ENCODE measurements at places on chromosomes 11 and 22.

DNA sequence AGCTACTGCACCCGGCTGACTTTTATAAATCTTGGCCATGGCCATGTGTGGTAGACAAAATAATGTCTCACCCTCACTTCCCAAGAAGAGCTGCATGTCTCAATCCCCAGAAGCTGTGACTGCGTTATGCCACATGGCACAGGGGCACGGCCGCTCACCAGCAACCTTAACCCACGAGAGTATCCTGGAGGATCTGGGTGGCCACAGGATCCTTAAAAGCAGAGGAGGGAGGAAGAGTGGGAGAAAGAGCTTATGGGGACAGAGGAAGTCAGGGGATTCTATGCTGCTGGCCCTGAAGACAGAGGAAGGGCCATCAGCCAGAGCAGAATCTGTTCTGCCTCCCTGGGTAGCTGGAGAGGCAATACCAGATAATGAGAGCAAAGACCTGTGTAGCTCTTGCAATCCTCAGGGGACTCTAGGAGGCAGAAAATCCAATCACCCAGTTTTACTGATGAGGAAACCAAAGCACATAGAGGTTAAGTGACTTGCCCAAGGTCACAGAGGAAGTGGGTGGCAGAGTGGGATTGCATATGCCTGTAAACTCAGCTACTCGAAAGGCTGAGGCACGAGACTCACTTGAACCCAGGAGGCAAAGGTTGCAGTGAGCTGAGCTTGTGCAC, 55.3 kb downstream of the CELSR1 start:
- no peak for DNase-seq

DNA sequence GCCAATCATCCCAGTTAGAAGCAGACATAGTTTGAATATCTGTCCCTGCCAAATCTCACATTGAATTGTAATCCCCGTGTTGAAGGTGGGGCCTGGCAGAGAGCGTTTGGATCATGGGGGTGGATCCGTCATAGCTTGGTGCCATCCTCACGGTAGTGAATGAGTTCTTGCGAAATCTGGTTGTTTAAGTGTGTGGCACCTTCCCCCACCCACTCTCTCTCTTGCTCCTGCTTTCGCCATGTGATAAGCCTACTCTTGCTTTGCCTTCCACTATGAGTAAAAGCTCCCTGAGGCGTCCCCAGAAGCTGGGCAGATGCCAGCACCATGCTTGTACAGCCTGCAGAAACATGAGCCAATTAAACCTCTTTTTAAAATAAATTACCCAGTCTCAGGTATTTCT, 5.0 kb upstream of the CCDC81 start:
- no peak for DNase-seq

- DNase-seq: no peak
These were observed 38.6 kb downstream of the IGF2 start for GRCh38 chr11:2100361-2101170.

DNA sequence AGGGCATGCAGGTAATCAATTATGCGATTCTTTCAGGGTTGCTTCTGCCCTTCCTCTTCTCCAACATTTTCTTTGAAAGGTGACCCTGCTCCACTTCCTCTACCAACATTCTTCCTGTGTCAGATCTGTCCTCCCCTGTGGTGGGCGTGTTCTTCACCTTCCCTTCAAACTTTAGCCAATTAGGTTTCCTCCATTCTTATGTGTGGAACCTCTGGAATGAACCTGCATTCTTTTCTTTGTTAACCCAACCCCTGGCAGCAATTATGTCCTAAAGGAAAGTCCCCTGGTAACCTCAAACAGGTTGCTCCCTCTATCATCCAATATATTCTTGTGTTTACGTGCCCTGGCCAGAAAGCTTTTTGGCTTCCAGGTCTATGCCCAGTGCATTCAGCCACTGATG, 22.4 kb downstream of the KIRREL3 start:
- no peak for DNase-seq

- DNase-seq: no peak
These were observed 8.0 kb downstream of the RBM14 start for GRCh38 chr11:66624450-66624849.

DNA sequence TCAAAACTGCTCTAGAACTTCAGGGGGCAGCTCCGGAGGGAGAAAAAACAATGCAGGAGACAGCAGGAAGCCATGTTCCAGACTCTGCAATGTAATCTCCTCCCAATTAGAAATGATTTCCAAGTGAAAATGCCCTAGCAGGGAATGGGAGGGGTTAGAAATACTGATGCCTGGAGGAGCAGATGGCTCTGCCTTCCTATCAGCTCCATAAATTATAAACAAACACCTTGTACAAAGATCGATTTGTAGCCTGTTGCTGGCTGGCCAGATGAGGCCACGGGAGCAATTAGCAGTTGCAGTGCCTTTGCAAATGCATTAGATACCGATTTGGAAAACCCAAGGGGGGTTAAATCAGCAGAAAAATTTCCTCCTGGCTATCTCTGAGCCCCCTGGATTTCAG, 46.6 kb upstream of the CHRM4 start:
- no peak for DNase-seq

DNA sequence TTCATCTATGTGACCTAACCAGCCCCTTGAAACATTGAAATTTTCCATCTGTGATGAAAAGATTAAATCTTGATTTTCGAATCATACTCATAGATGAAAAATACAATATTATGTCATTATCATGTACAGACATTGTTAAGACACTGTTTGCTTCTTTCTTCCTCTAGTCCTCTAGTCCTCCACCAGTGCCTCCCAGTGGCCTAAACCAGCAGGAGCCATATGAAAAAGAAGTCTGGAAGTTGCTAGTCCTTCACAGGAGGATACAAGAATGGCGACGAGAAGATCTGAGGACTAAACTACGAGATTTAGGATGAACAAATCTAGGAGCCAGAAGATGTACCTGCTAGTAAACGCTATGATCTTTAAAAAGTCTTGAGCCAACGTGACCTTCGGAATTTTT, 134.1 kb downstream of the SLC17A6 start:
- no peak for DNase-seq

- DNase-seq: no peak
These were observed 45.9 kb downstream of the CKAP5 start for GRCh38 chr11:46800177-46800576.

DNA sequence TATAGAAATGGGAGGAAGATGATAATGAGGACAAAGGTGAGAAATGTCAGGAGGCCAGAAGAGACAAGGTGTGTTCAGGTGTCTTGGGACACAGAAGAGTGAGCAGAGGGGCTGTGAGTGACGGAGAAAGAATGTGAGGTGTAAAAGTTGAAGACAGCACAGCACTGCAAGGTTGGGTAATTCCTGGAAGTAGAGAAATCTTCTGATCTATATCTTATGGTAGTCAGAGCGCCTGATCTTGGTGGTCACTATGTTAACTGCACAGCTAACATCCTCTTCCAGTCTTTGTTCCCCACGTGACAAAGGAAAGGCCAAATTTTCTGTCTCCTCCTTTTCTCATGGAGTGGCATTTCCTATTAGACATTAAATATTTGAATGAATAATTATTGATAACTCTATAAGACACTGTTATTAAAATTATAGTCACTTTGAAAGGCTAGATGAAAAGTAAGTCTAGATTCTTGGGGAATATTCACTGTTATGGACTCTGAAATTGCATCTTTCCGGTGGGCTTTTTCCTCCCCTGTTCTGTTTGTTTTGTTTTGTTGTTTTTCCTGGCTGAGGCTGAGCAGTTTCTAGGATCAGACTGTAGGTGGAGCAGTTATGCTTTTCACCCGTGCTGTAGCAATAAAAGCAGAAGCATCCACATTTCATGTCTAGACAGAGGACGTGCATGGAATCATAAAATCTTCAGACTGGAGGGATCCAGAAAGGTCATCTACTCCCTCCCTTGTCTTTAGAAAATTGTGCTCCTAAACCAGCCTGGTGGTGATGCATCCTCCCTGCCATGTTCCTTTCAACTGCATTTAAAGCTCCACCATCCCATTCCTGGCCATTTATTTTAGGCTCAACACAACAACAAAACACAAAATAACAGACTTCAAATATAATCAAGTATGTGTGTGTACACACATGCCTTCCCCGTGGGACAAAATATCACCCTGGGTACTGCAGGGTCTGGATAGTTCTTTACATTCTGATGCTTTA, 26.6 kb downstream of the SC5D start:
- DNase-seq: no peak

- no peak for DNase-seq
These were observed 54.8 kb upstream of the SPON1 start for GRCh38 chr11:13907678-13908077.

DNA sequence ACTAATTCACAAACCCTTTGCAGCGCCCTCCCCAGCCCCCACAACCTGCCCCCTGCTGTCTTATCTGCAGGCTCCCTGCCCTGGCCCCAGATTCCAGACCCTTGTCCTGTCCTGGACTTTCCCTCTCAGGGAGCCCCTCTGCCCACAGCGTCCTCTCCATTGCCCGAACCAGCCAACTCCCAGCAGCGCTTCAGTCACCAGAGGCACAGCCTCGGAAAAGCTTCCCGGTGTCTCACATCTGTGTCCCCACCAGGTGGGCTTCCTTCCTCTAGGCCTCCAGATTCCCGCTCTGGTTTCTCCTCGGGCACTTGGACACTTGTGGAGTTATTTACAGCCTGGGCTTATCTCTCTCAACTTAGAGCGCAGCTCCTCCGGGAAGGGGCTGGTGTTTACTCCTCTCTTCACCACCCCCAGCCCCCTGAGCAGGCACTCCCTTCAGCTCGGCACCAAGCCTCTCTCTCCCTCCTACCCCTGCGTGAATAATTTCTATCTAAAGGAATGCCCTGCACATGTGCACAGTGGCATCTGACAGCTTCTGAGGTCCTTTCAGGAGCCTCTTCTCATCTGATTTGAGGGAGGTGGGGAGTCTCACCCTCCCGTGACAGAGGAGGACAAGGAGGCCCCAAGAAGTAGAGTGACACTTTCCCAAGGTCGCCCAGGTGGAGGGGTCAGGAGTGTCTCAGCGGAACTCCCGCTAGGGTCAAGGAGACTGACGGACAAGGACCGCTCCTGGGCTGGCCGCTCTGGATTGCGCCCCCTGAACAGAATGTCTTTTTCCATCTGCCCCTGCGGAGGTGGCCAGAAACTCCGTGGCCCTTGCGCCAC, 838 bp downstream of the WNT11 start:
- no peak for DNase-seq

DNA sequence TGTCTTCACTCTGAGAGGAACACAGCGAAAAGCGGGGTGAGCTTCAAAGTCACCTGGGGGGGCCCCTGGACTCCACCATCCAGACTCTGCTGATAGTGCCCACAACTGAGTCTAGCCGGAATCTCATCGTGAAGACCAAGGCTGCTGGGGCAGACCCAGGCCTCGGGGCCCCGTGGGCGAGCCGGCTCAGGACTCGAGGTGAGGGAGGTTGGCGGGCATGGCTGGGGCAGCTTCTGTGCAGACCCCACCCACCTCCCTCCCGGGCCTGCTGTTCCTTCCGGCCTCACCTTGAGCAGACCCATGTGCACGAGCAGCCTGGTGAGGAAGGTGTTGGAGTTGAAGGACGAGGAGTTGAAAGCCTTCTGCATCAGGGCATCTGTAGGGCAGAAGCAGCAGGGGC, 8.7 kb upstream of the CHADL start:
- DNase-seq: no peak
